ENCODE measurements at places on chromosomes 2 and 18.

GRCh38 chr2:28902584-28902983, 8.1 kb downstream of the WDR43 start:
- peak overlapping the region; percentile 76 for H3K27ac ChIP-seq
- no peaks in the 10 kb centered on the region for H3K27me3 ChIP-seq
- H3K4me1 ChIP-seq, result peaks cover 62% of the 10 kb centered on the region
- peaks cover 60% of the 10 kb centered on the region for H3K36me3 ChIP-seq
- DNase-seq, result no peak
- H3K4me3 ChIP-seq, result no peak overlapping the region

GRCh38 chr18:45634454-45634853, 19.2 kb downstream of the SLC14A2 start:
- H3K27me3 ChIP-seq, result peaks cover 3% of the 10 kb centered on the region
- H3K4me1 ChIP-seq, result no peaks in the 10 kb centered on the region
- DNase-seq, result no peak
- H3K4me3 ChIP-seq, result no peak overlapping the region
- H3K36me3 ChIP-seq, result no peaks in the 10 kb centered on the region

DNA sequence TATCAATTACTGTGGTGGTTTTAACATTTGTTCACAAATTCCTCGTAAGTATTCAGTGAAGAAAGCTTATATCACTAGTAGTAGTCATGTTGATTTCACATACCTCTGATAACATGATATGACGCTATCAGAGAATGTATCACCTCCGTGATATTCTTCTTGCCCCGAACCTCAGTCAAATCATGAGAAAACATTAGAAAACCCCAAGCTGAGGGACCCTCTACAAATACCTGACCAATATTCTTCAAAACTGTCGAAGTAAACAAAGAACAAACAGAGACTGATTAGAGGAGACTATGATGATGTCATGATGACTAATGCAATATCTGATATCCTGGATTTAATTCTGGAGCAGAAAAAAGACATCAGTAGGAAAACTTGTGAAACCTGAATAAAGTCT, 85.6 kb upstream of the SPOPL start:
- no peaks in the 10 kb centered on the region for H3K27me3 ChIP-seq
- no peak overlapping the region for H3K4me3 ChIP-seq
- DNase-seq, result no peak
- H3K4me1 ChIP-seq, result no peaks in the 10 kb centered on the region

- no peak overlapping the region for H3K4me3 ChIP-seq
- no peak overlapping the region for H3K27ac ChIP-seq
- no peaks in the 10 kb centered on the region for H3K4me1 ChIP-seq
- H3K36me3 ChIP-seq, result no peaks in the 10 kb centered on the region
- no peaks in the 10 kb centered on the region for H3K27me3 ChIP-seq
- no peak for DNase-seq
Measured at GRCh38 chr2:164008752-164009151, 272.9 kb upstream of the FIGN start.

DNA sequence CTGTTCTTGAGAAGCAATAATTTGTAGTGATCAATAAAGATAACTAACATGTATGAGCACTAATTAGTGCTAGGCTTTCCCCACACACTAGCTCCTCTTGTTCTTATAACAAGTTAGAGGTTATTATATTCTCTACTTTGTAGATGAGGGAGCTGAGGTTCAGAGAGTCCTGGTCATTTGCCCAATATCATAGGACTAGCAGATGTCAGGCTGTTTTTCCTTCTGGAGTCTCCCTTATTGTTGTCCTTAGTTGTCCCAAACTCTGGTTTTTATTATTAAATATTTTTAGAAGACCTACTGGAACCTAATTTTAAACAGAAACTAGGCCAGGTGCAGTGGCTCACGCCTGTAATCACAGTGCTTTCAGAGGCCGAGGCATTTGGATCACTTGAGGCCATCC, 16.5 kb upstream of the TTC39C start:
- no peak overlapping the region for H3K4me3 ChIP-seq
- peaks cover 45% of the 10 kb centered on the region for H3K4me1 ChIP-seq
- no peak for DNase-seq
- H3K27ac ChIP-seq, result no peak overlapping the region
- H3K36me3 ChIP-seq, result no peaks in the 10 kb centered on the region

DNA sequence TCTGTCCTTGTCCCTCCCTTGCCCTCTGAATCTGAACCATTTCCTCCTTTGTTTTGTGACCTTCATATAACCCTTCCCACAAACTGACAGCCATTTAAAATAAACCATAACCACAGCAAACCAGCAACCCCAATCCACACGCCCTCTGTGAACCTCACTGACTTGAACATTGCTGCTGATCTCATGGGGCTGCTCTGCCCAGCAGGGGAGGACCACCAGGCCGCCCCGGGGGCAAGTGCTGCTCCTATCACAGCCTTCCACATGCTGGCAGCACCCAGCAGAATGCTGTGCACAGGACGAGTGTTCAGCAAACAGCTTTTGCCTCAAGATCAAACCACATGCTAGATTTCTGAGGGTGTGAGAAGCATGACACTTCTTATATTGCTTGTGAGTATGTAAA, 73.9 kb upstream of the UXS1 start:
- H3K27me3 ChIP-seq, result peaks cover 8% of the 10 kb centered on the region
- DNase-seq, result peak; percentile 11
- H3K36me3 ChIP-seq, result no peaks in the 10 kb centered on the region
- H3K4me3 ChIP-seq, result no peak overlapping the region
- no peak overlapping the region for H3K27ac ChIP-seq
- peaks cover 20% of the 10 kb centered on the region for H3K4me1 ChIP-seq

- DNase-seq, result no peak
- no peaks in the 10 kb centered on the region for H3K4me1 ChIP-seq
- no peak overlapping the region for H3K27ac ChIP-seq
- peaks cover 18% of the 10 kb centered on the region for H3K36me3 ChIP-seq
- no peaks in the 10 kb centered on the region for H3K27me3 ChIP-seq
Measured at GRCh38 chr2:25473758-25474340, 132.1 kb upstream of the DNMT3A start.

DNA sequence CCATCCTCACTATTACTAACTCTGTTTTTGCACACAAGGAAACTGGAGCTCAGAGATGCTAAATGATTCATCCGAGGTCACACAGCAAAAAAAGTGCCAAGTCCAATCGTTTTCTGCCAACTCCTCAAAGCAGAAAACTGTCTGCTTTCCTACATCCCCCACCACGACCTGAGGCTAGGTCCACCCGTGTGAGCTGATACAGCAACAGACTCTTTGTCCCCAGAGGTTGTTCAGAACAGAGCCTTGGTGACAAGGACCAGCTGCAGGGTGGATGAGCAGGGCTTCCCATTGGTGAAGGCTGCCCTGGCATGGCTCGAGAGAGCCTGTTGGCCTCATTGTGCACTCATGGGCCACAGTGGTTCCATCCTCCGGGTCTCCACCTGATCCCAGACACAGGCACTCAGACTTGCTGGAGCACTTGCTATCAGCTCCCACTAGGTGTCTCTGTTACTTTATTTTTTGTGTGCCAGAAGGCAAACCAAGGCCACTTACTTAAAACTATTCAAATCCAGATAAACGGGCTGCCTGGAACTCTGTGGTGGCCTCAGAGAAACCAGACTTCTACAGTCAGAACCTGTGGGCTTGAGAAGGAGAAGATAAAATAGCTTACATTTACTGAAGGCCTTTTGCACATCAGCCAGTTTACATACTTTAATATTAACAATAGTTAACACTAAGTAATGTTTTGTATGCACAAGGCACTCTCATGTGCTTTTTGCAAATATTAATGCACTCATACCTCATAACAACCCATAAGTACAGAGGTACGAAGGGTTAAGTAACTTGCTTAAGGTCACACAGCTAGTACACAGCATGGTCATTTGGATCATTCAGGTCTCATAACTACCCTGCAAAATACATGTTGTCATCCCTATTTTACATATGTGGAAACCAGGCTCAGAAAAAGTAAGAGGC, 62.9 kb upstream of the CTIF start:
- no peaks in the 10 kb centered on the region for H3K4me1 ChIP-seq
- H3K36me3 ChIP-seq, result no peaks in the 10 kb centered on the region
- DNase-seq, result peak; percentile 29
- H3K27ac ChIP-seq, result no peak overlapping the region
- H3K4me3 ChIP-seq, result no peak overlapping the region

GRCh38 chr2:220837226-220837625, 734.9 kb downstream of the EPHA4 start:
- no peaks in the 10 kb centered on the region for H3K27me3 ChIP-seq
- H3K36me3 ChIP-seq, result no peaks in the 10 kb centered on the region
- no peaks in the 10 kb centered on the region for H3K4me1 ChIP-seq
- DNase-seq, result no peak
- no peak overlapping the region for H3K27ac ChIP-seq
- no peak overlapping the region for H3K4me3 ChIP-seq

DNA sequence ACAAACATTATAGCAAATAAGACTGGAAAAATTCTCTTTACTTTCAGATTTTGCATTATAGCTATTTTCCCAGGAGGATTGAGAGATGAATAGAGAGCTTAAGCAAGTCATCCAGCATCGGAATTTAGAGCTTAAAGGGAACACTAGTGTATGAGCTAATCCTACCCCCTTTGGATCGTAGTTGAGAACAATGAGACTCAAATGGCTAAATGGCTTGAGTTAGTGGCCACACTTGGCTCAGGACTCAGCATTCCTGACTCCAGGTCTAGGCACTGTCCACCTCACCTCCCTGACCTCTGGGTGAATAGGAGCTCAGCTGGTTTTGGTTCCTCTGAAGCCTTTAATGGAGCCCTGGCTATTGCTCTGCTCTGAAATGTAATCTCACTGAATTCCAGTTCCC, 97.5 kb upstream of the CXCR4 start:
- no peak overlapping the region for H3K4me3 ChIP-seq
- H3K36me3 ChIP-seq, result peaks cover 3% of the 10 kb centered on the region
- H3K27ac ChIP-seq, result no peak overlapping the region
- no peak for DNase-seq

GRCh38 chr2:150693556-150693955, 206.1 kb upstream of the RND3 start:
- no peak overlapping the region for H3K27ac ChIP-seq
- H3K4me1 ChIP-seq, result no peaks in the 10 kb centered on the region
- DNase-seq, result no peak
- no peaks in the 10 kb centered on the region for H3K36me3 ChIP-seq
- H3K27me3 ChIP-seq, result no peaks in the 10 kb centered on the region

DNA sequence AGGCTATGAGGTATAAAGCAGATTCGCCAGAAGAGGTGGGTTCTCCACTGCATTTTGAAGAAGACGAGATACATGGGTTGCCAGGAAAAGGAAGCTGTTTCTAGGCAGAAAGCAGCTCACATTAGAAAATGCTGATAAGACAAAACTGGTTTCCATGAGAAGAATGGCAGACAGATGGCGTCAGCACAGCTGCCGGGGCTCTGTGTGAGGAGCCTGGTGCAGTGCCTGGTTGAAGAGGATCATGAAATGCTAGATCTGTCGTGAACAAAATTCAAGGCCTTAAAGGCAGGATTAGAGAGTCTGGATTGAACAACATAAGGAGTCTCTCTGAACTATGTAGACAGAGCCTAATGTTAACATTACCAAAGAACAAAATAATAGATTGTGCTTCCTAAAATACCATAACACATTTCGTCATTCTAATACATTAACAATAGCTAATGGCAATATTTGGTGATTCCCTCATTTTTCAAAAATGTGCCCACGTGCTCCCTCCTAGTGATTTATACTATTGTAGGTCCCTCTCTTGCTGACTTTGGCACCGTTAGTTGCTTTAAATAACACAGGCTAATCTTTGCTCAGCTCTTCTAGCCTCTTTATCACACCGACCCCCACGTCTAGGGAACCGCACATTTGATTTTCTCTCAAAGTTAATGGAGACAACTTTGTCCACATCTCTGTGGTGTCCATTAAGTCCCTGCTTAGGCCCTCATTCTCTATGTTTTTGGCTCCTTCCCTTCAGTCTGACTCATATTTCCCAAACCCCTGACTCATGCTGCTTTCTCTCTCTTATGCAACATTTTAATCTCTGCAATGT, 38.2 kb downstream of the EFEMP1 start:
- H3K27ac ChIP-seq, result no peak overlapping the region
- no peaks in the 10 kb centered on the region for H3K36me3 ChIP-seq
- DNase-seq, result no peak
- H3K4me1 ChIP-seq, result no peaks in the 10 kb centered on the region
- no peak overlapping the region for H3K4me3 ChIP-seq
- no peaks in the 10 kb centered on the region for H3K27me3 ChIP-seq

- no peaks in the 10 kb centered on the region for H3K4me1 ChIP-seq
- H3K27me3 ChIP-seq, result peaks cover 12% of the 10 kb centered on the region
- no peak overlapping the region for H3K4me3 ChIP-seq
- H3K27ac ChIP-seq, result no peak overlapping the region
Measured at GRCh38 chr2:238882082-238882755, 34.3 kb downstream of the TWIST2 start.

- no peak for DNase-seq
- H3K27me3 ChIP-seq, result peaks cover 12% of the 10 kb centered on the region
- H3K36me3 ChIP-seq, result no peaks in the 10 kb centered on the region
- H3K4me1 ChIP-seq, result no peaks in the 10 kb centered on the region
- H3K27ac ChIP-seq, result no peak overlapping the region
Measured at GRCh38 chr18:32261003-32261402, 71.2 kb downstream of the MEP1B start.

Measured in activated CD8-positive, alpha-beta T cell treated with anti-CD3 and anti-CD28 coated beads for 36 hours (primary cell).